ENCODE measurements at places on chromosomes 4 and X.

DNA sequence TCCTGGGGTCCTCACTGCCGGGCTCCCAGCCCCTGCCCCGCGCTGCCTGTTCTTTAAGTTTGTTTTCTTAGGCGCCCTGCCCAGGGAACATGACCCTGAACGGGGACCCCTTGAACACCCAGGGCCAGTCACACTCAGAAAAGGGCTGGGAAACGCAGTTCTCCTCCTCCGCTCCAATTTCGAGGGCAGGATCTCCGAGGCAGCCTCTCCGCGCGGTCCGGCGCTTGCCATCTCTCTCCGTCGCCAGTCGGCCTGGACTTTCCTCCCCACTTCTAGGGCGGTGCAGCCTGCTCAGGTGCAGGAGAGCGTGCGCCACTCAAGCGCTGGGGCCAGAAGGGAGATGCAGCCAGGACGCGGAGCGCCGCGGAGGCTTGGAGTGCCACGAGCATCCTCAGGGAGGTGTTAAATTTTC is 9.9 kb downstream of the PRDM8 start:
- DNase-seq = no peak

DNA sequence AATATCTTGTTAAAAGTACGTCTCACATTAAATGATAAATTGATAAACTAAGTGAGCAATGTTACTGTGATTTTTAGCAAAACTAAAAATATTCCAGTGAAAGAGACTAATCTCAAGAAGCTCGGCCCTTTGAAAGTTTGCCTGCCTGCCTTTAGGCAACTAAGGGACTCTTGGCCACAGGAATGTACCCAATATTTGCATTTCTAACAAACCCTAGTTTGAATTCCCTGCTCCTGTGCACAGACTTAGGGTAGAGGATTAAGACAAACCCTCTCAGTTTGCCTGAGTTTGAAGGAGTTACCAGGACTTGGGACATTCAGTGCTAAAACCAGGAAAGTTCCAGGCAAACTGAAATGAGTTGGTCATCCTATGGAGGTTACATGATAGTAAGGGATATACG is 157.1 kb downstream of the SCFD2 start:
- no peak for DNase-seq

DNA sequence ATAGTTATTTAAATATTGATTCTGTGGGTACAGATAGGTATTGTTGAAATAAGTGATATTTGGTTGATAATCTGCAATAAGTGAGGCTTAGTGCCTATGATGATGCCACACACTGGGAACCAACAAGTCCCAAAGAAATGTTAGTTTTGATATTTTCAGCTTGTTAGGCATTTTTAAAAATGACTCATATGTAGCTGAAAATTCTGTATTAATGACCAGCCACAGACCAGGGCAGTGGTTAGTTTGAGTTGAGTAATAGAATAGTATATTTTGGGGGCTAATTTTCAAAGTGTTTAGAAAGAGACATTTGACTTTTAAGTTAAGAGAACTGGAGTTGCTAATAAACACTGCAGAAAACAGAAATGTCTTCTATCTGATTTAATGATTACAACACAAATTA is 9.4 kb downstream of the INTU start:
- DNase-seq = no peak

- no peak for DNase-seq
Measured at GRCh38 chrX:65601530-65602220, 65.8 kb upstream of the MSN start.

DNA sequence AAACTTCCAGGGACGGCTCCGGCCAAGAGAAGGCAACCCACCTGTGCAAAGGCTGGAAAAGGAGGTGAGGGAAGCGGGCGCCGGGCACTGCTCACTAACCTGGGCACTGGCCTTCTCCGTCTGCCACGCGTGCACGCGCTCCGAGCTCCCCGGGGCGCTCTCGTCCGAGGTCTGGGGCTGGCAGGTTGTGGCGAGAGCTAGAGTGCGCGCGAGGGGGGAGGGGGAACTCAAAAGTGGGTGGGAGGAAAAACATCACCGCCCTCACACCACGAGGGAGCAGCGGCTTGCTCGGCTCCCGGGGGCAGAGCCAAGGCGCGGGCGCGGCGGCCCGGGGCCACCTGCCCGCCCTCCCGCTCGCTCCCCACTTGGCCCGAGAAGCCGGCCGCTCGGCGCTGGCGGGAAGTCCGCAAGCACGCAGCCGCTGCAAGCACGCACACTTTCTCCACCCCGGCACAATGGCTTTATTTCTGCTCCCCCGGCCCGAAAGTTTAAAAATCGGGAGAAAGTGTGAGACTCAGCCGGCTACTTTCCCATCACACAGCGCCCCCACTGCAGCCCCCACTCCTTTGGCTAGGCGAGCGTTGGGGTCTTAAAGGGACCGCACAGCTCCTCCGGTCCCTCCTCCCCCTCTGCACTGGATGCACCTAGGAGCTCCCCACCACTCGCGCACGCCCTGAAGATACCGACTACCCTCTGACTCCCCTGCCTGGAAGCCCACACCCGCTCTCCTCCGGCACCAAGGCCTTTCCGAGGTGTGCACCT is at the start of gene CHRDL1:
CHRDL1 (minus strand) TSS at position 173 of the 762 bp plus-strand sequence. CDS start 3,636 bp downstream, outside the sequence.
- DNase-seq = peak; percentile 59

DNA sequence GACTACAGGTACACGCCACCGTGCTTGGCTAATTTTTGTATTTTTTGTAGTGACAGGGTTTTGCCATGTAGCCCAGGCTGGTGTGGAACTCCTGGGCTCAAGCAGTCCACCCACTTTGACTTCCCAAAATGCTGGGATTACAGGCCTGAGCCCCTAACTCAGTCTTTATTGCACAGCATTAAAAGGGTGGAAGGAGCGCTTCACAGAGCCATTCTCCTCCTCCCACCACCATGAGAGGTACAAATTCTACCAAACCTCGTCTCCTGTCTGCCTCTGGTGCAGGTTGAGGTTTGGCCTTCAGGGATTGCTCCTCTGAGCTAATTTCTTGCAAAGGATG is 52.3 kb downstream of the TLR10 start:
- no peak for DNase-seq

DNA sequence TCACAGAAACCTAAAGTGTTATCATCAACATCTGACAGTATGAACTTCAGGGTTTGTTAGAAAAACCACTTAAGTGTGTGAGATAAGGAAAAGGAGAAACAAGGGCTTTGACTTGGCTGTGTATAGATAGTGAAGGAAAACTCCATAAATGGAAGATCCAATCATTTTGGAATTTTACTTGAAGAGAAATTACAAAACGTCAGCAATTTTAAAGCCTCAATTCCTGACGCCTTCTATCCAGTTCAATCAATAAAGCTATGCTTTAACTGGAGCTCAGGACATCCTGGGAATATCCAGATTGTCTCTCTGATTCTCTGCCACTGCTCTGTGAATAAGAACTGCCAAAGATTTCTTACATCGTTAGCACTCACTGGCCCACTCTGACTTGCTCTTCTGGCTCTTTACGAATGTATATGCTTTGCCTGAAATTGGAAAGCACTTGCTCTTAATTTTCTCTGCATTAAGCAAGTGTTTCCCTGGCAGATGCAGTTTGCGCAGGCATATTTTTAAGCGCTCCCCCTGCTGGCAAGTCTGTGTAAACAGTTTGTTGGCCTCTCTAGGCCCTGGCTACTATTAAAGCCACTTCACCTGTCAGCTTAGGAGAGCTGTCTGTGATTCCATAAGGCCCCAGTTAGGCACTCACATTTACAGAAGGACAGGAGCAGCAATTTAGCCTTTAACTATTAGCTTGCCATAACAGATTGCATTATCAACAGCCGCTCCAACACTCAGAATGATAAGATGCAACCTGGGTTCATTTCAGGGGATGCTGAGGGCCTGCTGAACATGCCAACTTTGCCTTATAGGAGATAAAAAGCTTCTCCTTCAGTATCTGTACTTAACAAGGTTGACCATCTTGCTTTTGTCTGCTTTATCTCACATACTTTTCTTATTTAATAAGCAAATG is 251.4 kb upstream of the DDX53 start:
- peak; percentile 16 for DNase-seq

DNA sequence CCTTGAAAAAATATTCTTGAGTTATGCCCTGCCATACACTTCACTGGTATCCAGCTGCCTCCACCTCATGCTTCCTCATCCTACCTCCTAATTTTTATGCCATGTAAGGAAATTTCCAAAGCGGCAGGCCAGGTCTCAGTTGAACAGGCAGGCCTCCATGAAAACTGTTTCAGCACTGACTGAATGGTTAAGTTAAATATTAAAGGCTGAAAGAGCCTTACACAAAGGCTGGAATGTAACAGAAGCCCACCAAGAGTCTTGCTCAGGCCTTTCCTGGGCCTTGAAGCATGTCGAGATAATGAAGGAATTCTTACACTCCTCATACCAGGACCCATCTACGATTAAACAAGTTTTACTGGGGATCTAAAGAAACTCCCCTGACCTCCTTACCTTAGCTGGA is 359.6 kb upstream of the NOCT start:
- no peak for DNase-seq

DNA sequence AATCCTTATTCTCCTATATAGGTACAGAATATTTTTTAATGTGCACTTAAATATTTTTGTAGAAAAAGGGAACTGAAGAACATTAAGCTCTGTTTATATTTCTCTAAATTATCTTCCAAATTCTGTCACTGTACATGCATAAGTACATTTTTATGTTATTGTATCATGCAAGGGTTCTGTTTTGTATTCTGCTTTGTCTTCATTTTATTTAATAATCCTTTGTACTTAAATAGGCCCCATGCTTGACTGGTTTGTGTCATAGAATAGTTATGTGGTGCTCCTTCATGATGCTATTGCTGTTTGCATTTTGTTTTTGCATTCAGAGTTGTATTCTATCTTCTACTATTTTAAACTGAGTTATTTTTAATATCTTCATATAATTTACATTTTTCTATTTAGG is 111.9 kb upstream of the EDNRA start:
- no peak for DNase-seq

DNA sequence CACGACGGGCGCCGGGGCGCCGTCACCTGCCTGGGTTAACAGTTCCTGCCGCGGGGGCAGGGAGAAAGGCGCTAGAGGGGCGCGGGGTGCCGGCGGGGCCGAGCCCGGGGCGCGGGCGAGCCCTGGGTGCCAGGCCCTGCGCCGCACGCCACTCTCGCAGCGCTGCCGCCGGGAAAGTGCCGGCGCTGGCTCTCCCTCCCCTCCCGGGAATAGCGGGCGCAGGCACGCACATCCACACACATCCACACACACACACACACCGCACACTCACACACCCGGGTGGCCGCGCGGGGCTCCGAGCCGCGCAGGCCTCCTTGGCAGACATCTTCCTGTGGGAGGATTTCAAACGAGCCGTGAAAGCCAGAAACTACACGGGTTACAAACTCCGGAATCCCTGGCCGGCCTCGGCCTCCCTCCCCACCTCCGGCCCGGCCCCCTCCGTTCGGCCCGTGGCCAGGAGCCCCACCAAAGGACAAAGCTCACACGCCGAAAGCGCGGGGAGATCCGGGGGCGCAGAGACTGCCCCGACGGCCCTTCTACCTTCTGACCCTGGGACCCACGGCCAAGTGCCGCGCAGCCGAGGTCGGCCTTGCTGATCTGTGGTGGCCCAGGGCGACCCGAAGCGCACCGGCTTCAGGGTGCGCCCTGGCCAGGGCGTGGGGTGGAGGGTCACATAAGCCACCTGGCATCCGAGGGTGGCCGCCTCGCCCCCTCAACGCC is 92.3 kb downstream of the BCOR start:
- no peak for DNase-seq

GRCh38 chr4:150337734-150338133 is 244.2 kb upstream of the MAB21L2 start:
- DNase-seq = no peak

- DNase-seq = no peak
Measured at GRCh38 chrX:34879346-34879745, 63.2 kb upstream of the FAM47B start.

Measured in ACHN (cell line).